Stimulated activated CD4-positive, alpha-beta T cell treated with anti-CD3 and anti-CD28 coated beads, Interleukin-1b, Interleukin-23, amount 100 ng/mL, for 1 hour (primary cell): ENCODE measurements at places on chromosomes 5 and 9.

DNA sequence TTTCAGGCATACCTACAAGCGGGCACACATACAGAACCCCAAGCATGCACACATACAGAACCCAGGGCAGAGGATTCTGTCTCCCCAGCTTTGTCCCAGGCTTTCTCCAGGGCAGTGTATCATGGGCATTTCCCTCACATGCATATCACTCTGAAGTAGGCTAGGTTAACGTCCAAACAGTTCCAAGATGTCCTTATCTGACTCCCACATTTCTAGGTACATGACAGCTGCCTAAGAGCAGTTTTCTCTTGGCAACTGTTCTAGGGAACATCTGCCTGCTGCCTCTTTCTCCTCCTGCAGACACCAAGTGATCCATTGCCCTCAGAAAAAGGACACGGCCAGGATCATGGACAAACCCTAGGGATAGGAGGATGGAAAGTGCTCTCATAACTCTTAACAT is 84.9 kb upstream of the NR3C1 start:
- no peak for DNase-seq

GRCh38 chr5:61622156-61622555 is 290.1 kb downstream of the ZSWIM6 start:
- no peak for DNase-seq

DNA sequence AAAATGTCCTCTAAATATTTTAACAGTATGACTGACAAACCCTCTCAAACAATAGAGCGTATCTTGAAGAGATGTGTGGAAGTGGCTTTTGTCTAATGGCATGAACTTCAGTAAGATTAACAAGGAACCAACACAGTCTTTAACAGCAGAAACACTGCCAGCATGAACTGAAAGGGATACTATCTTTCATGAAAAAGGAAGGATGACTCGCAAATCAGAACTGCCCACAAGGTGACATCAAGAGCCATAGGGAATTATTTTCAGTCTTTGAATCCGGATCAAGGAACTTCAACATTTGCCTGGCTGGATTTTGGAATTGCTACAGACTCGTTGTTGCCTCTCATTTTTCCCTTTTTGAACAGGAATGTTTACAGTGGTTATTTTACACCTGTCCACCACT is 5.1 kb upstream of the HEXB start:
- no peak for DNase-seq

- DNase-seq, result no peak
Observed at GRCh38 chr9:113528811-113529210, 65.3 kb downstream of the RGS3 start.

GRCh38 chr5:59198365-59198764 is 615.5 kb downstream of the RAB3C start:
- no peak for DNase-seq

GRCh38 chr9:35774907-35775635 is 16.3 kb upstream of the NPR2 start:
- no peak for DNase-seq

- no peak for DNase-seq
Observed at GRCh38 chr5:167378894-167379723, 912.3 kb upstream of the WWC1 start.

- DNase-seq, result no peak
Observed at GRCh38 chr9:27468462-27469110, 55.5 kb upstream of the IFNK start.

DNA sequence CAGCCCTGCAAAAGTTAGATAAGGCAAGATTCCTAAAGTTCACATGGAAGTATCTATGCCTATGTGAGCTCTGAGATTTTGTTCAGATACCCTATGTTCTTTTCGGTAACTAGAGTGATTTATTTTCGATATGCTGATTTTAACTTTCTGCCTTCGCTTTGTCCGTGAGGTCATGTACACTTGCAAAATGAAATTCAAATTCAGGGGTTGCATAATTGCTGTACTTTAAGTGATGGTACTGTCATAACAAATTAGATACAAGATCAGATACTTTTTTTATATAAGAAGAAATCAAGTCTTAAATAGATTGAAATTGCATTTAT is 350 bp upstream of the ECPAS start:
- DNase-seq, result no peak

GRCh38 chr9:128093011-128093410 is 25.0 kb downstream of the SLC25A25 start:
- no peak for DNase-seq

- DNase-seq, result no peak
Observed at GRCh38 chr9:2872250-2872930, 28.5 kb upstream of the PUM3 start.

- no peak for DNase-seq
Observed at GRCh38 chr9:70959366-70959765, 162.1 kb downstream of the TRPM3 start.

GRCh38 chr9:117643288-117643654 is 60.9 kb upstream of the TLR4 start:
- no peak for DNase-seq

DNA sequence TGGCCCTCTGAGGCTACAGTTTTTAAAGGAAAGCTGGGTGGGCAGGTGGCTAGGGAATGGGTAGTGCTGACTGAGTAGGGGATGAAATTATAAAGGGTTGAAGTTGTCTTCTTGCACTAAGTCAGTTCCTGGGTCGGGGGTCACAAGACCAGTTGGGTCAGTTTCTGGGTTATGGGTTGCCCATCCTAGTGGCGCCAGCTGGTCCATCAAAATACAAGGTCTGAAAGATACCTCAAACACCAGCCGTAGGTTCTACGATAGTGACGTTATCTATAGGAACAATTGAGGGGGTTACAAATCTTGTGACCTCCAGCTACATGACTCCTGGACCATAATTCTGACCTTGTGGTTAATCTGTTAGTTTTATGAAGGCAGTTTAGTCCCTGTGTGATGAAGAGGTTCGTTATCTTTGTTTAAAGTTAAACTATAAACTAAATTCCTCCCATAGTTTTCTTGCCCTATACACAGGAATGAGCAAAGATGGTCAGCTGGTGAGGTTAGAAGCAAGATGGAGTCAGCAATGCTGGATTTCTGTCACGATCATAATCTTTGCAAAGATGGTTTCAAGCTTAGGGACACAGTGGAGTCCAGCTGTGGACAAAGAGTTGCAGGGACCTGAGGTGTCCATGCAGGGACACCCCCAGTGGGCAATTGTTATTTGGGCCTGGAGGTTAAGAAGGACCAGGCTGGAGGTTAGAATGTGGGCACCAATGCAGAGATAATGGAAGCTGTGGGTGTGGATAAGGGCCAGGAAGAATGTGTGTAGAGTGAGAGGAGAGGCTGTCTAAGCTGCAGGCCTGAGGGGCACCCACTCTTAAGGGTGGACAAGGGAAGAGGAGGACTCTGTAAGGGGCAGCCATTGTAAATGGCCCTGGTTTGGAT is 14.0 kb upstream of the CREBRF start:
- no peak for DNase-seq

DNA sequence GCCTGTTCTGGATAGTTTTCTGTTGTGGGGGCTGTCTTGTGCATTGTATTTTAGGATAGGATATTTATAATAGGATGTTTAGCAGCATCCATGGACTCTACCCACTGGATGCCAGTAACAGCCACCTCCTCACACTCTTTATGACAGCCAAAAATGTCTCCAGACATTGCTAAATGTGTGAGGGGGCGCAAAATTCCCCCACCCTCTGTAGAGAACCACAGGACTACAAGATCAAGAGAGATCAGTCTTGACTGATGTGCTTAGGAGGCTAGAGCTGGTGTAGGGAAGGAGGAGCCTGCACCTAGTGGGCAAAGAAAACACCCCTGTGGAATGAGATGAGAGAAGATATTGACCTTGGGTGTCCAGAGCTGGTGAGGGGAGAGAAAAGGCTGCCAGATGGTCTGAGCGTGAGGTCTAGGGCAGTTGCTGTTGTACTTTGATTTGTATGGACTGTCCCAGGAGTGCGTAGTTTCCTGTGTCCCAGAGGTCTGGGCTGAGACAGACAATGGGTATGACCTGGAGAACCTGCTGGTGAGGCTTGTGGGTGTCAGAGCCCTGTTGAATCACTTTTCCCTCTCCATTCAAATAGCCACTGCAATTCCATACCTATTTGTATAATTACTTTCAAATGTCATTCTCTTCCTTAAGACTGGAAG is 16.3 kb downstream of the DAPK1 start:
- no peak for DNase-seq

GRCh38 chr5:62969409-62970120 is 390.9 kb downstream of the LRRC70 start:
- DNase-seq, result no peak

DNA sequence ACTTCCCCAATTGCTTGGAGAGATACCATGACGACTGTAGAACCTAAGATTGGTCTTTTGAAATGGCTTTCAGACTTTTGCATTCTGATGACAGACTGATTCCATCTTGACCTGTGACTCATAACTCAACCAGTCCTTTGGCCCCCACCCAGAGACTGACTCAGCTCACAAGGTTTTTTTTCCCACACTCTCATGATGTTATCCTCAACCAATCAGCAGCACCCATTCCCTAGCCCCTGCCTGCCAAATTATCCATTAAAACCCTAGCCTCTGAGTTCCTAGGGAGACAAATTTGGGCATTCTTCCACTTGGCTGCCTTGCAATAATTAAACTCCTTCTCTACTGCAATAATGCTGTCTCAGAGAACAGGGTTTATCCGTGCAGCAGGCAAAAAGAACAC is 1263.3 kb upstream of the CDH9 start:
- no peak for DNase-seq

GRCh38 chr5:170287532-170287931 is 10.0 kb downstream of the LCP2 start:
- no peak for DNase-seq

GRCh38 chr5:168480601-168481000 is 5.7 kb upstream of the RARS1 start:
- no peak for DNase-seq

GRCh38 chr5:151234476-151235238 is 10.8 kb upstream of the CCDC69 start:
- no peak for DNase-seq

- DNase-seq, result no peak
Observed at GRCh38 chr5:176560364-176560763, 11.2 kb downstream of the CDHR2 start.

DNA sequence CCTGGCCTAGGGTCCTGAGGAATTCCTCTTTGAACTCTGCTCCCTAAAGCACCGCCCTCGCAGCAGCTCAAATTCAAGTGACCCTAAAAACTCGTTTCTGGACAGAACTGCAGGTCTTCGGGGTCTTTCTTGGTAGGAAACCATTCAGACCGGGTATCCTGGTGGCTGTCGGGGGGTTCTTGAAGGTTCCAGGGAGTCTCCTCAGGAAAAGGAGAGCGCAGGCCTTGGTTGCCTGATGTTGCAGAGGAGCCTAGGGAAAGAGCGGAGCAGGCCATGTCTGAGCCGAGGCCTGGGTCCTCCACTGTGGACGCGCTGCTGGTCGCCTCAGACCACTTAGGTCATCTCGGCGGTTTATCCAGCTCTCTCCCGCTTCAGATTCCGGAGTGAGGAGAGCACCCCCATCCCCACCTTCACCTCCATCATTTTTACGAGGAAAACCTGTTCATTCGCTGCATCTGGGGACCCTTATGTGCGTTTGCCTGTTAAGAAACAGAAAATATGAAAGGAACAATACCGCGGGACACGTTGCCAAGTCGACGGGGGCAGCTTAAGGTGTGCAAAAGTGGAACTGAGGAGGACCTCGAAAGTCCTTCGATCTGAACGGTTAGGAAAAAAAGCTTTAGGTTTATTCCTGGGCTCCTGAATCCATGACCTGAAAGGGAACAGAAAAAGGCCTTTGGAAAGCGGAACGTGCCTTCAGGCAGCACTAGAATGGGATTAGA is 299.4 kb downstream of the PARP8 start:
- no peak for DNase-seq

DNA sequence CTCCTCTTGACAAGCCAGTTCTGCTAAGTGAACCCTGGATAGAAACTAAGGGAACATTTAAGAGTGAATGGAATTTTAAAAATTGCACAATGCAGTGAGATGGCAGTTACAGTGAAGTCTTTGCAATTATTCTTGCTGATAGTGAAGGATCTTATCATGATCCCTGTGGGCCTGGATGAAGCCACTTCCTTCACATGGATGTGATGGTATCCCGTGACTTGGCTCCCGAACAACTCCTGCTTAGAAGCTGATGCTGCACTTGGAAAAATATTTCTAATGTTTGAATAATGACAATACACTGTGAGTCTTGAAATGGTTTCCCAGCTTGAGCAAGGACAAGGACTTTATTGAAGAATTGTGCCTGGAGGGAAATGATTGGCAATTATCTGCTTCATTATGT is 49.2 kb upstream of the NTRK2 start:
- no peak for DNase-seq

DNA sequence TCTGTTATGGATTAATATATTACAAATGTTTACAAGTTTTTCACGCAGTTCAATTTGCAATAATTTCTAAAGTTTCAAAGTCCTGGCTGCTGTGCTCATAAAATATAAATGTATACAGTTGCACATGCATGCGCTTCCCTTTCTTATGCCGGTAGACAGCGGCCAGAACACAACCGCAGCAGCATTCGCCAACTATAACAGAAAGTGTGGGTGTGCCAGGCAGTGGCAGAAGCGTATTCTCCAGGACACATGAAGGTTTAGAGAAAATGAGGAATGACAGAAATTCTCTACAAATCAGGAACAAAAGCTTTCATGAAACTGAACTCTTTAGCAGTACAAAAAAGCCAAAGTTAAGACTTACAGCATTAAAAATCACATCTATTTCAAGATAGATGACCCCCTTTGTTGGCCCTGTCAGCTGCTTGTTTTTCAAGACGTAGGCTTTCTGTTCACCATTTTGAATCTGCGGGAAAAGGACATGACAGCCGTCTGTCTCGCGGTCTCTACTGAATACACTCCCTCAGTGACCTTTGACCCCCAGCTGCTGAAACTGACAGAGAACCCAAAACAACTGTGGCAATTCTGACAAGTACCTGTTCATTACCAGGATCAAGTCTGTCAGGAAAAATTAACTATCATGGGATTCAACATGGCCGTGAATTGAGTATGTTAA is 252.2 kb downstream of the SLF1 start:
- DNase-seq, result no peak

GRCh38 chr9:137191691-137192447 is 3.4 kb downstream of the SSNA1 start:
- no peak for DNase-seq

DNA sequence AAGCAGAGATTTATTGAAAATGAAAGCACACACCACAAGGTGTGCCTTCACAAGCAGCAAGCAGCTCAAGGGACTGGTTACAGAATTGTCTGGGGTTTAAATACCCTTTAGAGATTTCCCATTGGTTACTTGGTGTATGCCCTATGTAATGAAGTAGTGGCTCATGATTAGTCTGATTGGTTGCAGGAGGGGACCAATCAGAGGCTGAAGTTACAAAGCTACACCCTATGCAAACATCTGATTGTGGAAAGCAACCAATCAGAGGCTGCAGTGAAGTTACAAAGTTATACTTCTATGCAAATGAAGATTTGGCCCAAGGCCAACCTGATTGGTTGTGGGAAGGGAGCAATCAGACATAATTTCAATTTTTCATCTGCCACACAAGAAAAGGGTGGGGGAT is 119.9 kb downstream of the C9orf152 start:
- no peak for DNase-seq
